Smooth muscle cell of the brain vasculature (primary cell): ENCODE measurements at places on chromosomes 1 and 21.

GRCh38 chr1:154327466-154328317 lies 2.4 kb downstream of the ATP8B2 start:
- DNase-seq = no peak

DNA sequence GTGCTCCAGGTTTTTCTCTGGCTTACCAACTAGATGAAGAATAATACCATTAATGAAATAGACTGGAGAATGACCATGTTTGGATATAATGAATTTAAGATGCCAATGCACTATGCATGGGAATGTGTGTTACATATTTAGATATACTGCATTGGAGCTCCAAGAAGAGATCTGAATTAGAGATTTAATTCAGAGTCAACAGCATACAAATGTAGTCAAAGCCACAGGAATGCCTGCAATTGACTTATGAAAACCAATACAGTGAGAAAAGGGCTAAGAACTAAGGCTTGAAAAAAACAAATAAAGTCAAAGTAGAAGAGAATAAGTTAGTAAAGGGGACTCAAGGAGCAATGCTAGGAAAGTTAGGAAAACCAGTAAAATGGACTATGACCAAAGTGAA lies 59.1 kb downstream of the USP24 start:
- DNase-seq = no peak

DNA sequence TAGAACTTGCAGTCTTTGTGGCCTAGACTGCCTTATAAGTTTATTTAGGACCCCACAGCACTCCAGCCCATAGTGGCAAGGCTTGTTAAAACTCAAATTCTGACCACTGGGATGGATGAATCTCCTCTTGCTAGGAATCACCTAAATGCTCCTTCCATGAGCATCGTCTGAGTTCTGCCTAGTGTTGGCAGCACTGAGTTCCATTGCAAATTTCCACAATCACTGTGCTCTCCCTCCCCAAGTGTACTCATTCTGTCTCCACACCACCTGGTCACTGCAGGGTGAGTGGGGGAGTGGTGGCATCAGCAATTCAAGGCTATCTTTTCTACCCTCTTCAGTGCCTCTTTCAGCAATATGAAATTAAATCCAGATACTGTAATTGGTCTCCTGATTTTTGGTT lies 46.7 kb upstream of the PTBP2 start:
- no peak for DNase-seq

DNA sequence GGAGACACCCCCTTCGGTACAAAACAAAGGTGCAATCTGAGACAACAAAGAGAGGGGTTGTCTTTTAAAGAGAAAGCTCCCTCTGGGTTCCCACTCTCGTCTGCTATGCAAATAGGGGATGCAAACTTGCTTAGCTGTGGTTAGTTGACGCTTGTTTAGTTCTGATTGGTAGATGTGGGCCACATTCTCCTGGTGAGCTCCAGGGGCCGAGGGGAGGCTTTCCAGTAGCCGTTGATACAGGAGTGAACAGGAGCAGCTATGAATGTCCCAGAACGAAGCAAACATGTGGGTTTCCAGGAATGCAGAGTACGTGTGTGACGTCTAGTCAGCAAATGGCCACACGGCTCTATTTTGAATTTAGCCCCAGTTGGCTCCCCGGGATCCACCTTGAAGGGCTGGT lies 14.7 kb downstream of the TFF2 start:
- DNase-seq = no peak

DNA sequence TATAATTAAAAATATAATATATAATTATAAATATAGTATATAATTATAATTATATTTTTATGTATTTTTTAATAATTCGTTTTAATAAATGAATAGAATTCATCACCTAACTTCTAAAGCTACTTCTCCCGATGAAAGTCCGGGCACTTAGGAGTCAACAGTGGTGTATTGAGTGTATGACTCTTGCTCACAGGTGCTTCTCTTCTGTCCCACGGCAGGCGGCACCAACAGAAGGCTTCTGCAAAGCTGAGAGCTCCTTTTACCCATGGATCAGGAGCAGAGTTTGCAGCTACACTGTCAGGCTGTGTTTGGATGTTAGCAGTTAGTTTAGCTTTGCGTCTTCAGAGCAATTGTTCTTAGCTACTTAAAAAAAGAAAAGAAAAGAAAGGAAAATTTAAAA lies 122.4 kb downstream of the LIPI start:
- no peak for DNase-seq

DNA sequence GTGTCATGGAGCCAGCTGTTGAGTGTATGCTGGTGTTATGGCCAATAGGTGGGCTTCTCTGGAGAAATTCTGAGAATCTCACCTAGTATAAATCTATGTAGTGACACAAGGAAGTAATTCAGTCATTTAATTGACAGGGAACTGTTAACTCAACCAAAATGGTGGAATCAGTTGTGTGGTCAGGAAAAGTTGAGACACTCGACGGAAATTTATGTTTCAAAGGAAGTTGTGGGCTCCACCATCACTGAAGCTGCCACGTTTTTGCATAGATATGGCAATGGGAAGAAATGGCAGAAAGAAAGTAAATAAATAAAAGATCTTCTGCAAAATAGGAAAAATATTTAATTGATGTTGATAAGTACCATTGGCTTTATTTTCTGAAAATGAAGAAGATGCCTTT lies 84.5 kb downstream of the ATP6V1G3 start:
- no peak for DNase-seq
